ENCODE measurements at places on chromosomes 11 and 22. TPM values are rescaled to one million over a fixed set of nuclear protein-coding genes. Genes with fewer than 3 reads are reported as not detected.

DNA sequence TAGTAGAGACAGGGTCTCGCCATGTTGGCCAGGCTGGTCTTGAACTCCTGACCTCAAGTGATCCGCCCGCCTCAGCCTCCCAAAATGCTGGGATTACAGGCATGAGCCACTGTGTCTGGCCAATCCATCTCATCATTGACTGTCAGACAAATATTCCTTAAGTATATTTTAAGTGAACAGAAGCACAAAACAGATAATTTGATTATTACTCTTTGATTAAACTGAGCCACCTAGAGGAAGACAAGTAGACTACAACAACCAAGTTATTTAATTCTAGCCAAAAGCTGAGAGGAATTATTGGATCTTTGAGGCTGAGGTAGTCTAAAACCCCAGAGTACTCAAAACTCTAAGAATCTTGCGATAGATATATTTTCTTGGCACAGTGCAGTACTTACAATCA, 1.2 kb downstream of the ACRV1 start:
- no peak for DNase-seq

DNA sequence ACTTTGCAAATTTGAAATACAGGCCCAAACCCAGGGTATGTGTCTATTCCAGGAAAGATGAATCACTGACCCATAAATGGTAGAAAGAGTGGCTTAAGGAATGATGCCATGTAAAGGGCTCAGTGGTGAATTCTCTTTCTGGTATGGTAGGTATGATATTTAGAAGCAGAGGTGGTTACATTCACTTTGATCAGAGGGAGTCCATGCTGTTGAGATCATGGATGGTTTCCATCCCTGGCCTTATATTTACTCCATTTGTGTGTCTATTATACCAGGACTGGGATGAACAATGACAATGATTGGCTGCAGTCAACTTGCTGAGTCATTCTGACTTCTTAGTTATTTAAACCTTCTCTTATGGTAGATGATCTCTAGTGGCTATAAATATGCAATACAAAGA, 419.8 kb upstream of the LRRC4C start:
- DNase-seq: no peak

GRCh38 chr11:5815534-5815933, 6.8 kb downstream of the OR52N2 start:
- no peak for DNase-seq

The OR10D3 gene
- not detected for polyA plus RNA-seq

GRCh38 chr11:89490602-89490980, 584 bp downstream of the NOX4 start:
- DNase-seq: no peak

DNA sequence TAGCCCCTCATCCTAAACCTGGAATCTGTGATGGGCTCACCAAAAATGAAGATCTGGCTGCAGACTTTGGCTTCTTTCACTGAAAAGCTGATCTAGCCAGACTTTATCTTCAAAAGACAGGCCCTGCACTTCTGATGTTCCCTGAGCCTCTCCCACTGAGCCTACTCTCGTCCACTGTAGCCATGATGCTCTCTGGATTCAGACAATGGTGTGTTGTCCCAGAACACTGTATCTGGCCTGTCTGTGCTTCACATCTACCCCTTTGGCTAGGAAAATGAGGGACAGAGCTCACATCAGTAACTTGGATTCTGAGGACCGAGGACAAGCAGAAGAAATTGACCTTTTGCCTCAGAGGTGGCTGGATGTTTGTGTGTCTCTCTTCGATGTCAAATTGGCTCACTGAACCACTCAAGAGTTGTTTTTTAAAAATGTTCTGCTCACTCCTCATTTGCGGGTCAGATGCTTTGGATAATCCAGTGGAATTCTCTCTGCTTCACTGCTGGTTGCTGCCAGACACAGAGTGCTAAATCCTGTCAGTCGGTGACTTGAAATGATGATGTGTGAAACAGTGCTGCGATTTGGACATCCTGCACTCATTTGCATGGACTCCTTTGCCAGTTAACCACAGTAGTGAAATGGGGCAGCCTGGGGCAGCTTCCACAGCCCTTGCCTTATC, 67.5 kb downstream of the ARFGAP2 start:
- DNase-seq: no peak
